ENCODE measurements at places on chromosomes 1 and 21. TPM values are rescaled to one million over a fixed set of nuclear protein-coding genes. Genes with fewer than 3 reads are reported as not detected.

DNA sequence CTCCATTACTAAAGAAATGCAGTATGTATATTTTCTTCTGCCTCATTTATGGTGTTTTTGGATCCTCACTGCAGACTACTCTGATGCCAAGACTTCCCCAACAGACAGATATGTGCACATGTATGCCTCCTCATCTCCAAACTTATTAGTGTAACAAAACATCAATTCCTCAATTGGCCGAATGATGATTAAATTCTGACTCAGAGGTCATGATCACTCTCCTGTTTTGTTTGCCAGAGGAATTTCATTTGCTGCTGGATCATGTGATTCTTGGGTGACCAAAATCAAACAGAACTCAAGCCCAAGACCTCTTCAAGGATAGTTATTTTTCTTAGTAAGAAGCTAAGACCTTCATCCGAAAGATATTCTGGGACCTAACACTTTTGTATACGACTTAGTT, 227.6 kb downstream of the LMO4 start:
- no peak for DNase-seq

GRCh38 chr1:107920999-107921398, 44.0 kb downstream of the VAV3 start:
- DNase-seq = no peak

- no peak for DNase-seq
These were observed 29.4 kb downstream of the QSOX1 start for GRCh38 chr1:180184041-180184440.

- DNase-seq = no peak
These were observed 2.0 kb upstream of the RABGAP1L start for GRCh38 chr1:174157157-174157806.

GRCh38 chr1:230818367-230818766, 50.0 kb downstream of the C1orf198 start:
- no peak for DNase-seq

DNA sequence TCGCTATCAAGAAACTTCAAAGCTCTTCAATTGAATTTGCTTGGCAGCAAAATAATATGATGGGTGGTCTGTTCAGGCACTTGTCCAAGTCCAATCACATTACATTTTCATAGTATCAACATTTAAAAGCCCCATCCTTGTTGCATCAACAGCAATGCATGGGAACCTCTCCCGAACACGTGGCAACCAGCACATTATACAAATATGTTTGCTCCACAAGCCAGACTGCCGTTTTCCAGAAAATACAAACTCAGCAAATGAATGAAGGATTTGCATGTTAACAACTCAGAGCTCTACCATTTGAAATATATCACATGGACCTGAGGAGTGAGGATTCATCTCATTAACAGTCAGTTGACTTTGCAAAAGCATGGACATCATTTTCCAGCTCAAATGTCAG, 20.0 kb upstream of the LYPLAL1 start:
- DNase-seq = no peak

GRCh38 chr1:236741753-236742152, 53.3 kb upstream of the MTR start:
- no peak for DNase-seq

The GBP2 gene
- total RNA-seq = 13.1 TPM

The CNTN2 gene
- total RNA-seq = 0.51 TPM

Measured in Right ventricle myocardium inferior (tissue), 1 donor.